GM12892 (cell line): ENCODE measurements at places on chromosomes 4 and X.

DNA sequence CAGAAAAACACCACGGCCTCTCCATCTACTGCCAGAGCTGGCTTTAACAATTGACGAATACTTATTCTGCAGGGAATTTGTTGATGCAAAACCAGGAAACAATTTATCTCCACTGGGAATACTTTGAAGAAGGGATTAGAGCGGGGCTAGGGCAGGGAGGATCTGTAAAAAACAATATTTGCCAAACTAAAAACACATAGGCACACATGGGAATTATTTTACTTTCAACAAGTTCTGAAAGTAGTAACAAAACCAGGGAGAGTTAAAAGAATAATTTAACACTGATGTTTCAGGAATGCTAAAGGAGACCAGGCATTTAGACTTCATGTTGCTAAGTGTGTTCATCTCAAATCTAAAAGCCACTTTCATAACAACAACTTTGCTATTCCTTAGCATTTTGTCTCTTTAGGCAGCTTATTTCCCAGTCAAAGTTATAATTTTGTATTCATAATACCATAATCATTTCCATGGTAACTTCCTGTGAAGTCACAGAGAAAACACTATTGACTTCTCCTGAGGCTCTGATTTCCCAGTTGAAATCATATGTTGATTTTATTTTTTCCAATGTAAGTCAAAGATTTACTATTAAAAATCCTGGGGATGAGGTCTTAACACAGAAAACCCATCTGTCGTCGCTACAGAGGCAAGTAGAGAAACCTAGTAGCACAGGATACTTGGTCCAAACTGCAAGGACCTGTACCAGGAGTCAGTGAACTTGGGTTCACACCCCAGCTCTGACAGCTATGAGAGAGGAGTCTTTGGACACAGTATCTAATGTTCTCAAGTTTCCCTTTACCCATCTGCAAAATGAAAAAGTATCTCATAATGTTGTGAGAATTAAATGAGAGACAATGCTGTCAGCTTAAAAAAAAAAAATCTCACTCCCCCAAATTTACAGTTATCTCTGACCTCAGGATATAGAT is 69.3 kb downstream of the SH3RF1 start:
- no peak for DNase-seq

DNA sequence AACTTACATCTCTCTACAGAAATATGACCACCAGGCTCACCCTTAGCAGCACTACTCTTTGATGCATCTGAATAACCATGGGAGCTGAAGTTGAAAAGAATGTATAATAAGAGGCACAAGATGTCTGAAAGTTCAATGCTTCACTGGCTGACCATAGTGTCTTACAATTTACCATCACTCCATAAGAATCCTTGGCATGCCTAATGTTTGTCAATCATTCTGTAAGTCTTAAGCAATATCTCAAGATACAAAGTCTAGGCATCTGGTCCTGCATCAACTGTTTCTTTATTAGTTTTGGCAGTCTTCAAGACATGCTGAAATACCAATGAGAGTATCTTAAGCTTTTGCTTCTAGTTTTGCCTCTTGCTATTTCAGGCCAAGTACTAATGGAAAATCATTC is 755.5 kb downstream of the STIM2 start:
- no peak for DNase-seq

DNA sequence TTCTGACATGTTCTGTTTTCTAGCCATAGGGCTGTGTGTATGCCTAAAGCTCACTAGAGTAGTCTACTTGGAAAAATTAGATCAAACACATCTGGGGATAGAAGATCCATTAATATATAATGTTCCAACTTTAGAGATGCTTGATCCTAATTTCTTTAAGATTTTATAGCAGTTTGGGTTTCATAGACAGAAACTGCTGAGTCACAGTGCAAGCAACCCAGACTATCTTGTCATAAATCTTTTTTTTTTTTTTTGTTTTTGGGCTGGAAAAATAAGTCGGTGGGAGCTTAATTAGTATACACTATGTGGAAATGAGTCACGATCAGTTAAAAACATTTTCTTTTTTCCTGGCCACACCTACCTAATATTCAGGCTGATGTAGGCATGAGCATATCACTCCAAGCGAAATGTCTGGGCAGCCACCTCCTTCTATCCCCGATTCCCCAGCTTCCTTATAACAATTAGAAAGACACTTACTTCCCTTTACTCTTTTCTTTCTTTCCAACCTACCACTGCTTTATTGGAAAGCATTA is 58.2 kb upstream of the CASK start:
- DNase-seq, result no peak

DNA sequence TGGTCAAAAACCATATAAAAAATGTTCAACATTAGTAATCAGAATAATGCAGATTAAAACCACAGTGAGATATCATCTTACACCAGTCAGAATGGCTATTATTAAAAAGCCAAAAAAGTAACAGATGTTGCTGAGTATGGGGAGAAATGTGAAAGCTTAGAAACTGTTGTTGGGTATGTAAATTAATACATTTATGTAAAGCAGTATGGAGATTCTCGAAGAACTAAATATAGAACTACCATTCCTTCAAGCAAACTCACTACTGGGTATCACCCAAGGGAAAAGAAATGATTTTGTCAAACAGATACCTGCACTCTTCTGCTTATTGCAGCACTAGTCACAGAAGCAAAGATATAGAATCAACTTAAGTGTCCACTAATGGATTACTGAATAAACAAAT is 576.4 kb upstream of the EPHA5 start:
- DNase-seq, result no peak

DNA sequence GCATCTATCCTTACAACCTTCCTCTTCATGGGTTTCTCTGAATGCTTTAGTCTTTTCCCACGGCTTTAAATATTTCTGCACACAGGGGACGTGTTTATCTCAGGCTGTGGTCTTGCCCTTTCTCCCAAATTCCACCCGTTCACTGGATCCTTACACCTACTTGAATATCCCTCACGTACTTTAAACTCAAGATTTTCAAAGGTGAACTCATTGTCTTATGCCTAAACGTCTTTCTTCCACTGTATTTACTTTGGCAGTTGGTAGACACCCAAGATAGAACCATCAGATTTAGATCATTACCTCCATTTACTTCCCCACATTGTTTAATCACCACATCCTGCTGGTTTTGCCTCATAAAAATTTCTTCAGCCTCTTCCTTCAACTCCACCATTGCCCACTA is 269.2 kb downstream of the CBLL2 start:
- DNase-seq, result no peak
